Activated T-cell treated with anti-CD3 and anti-CD28 coated beads, Interleukin-2, amount 50 U/mL, for 4 hours (primary cell): ENCODE measurements at places on chromosomes 1 and 21. TPM values are rescaled to one million over a fixed set of nuclear protein-coding genes. Genes with fewer than 3 reads are reported as not detected.

MCOLN3 gene
- 0.19 TPM for total RNA-seq

RGSL1 gene
- not detected for total RNA-seq

- no peak for DNase-seq
Measured at GRCh38 chr1:206687915-206688442, 3.3 kb downstream of the MAPKAPK2 start.

- no peak for DNase-seq
Measured at GRCh38 chr1:119859647-119860046, 36.7 kb downstream of the ADAM30 start.

DNA sequence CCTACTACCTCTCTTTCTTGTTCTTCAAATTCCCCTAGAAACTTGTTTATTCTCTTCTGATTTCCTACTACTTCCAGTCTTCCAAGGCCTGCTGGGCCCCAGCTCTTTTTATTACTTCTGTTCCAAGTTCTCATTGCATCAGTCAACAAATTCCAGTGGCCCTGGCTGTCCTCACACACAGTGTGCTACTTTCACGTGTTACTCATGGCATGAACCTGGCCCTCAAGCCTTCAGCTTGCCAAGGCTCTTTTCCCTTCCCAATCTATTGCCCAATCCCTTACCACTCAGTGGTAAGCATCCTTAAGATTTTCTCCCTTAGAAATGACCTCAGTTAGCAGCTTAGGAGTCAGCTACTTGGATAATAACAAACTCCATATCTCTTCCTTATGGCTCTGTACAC is 613.5 kb downstream of the LMO4 start:
- no peak for DNase-seq

KPNA6 gene
- 82.6 TPM for total RNA-seq

CHIA gene
- total RNA-seq: not detected

DNA sequence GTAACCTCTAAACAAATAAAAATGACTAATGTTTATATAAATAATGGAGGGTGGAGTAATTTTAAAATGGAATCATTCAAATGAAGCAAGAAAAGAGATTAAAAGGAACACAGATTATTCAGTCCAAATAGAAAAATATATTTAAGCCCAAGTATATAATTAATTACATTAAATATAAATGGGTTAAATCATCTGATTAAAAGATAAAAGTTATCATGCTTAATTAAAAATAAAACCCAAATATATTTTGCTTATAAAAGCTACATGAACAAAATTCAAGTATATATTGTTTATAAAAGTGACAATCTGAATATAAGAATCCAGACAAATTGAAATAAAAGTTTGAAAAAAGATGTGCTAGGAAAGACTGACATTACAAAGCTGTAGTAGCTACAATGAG is 63.9 kb upstream of the ACTRT2 start:
- no peak for DNase-seq

DNA sequence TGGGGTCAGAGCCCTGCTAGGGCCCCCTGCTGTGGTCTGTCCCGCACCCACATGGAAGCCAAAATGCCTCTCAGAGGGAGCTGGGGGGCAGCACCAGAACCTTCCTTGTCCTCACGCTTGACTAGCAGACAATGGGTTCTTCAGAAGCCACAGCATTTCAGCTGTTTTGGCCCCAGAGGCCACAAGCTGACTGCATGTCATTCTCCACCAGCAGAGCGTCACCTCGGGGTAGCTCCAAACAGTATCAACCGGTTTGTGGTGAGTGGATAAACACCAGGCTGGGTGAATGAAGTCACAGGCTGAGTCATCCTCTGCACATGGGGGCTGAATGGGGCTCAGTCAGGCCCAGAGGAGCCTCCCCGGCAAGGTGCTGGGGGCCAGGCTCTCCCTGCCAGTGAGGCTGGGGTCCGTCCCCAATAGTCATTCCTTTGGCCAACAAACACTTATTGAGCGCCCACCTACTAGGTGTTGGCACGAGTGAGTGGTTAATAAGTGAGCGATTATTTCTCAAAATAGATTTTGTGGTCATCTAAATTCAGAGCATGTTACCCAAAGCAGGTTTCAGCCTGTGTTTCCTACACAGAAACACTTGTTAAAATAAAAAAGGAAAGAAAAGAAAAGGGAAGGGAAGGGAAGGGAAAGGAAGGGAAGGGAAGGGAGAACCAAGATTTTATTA is 9.1 kb downstream of the OLIG1 start:
- DNase-seq: peak; percentile 11

LPAR3 gene
- 0.18 TPM for total RNA-seq

DNA sequence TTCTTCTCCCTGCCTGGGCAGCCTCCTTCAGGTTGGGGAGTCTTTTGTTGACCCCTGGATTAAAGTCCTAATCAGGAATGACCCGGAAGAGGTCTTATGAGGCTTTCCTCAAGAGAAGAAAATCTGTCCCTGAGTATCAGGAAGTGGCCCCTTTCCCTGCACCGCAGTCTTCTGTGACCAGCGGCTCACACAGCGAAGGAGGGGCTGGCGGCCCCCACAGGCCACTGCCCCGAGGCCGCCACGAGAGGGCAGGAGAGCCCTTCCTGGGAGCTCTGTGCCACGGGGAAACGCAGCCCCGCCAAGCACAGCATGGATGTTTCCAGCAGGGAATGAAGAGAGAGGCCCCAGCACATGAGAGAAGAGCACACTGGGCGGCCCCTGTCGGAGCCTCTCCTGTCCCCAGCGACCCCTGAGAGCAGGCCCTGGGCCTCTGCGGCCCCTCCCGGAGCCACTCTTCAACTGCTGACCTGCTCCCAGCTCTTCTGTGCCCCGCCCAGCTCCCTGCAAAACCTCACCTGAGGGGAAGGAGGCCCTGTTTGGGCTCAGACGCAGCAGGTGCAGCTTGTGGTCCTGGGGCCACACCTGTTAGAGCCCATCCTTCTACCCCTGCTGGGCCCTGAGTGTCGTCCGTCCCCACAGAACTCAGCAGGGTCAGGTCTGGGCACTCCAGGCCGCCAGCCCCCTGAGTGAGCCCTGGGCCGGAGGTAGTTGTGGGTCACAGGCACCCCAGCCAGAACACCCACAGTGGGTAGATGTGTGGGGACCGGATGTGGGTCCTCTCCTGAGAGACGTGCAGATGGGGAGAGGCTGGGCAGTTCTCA is 4.9 kb upstream of the POFUT2 start:
- peak; percentile 68 for DNase-seq

ADORA3 gene
- not detected for total RNA-seq

MYBPH gene
- not detected for total RNA-seq

- no peak for DNase-seq
Measured at GRCh38 chr1:246906833-246907232, 24.9 kb downstream of the AHCTF1 start.

HSPA13 gene
- total RNA-seq: 41.0 TPM

- DNase-seq: no peak
Measured at GRCh38 chr1:53166912-53167311, 24.5 kb upstream of the SLC1A7 start.

GRCh38 chr1:182404781-182405180 is 4.3 kb upstream of the TEDDM1 start:
- no peak for DNase-seq

- DNase-seq: no peak
Measured at GRCh38 chr1:14142397-14143100, 442.6 kb downstream of the PRDM2 start.

- no peak for DNase-seq
Measured at GRCh38 chr21:37886726-37887299, 29.4 kb downstream of the KCNJ6 start.

GRCh38 chr1:164718821-164719220 is 159.8 kb downstream of the PBX1 start:
- DNase-seq: no peak

- DNase-seq: no peak
Measured at GRCh38 chr1:78779831-78780230, 130.2 kb downstream of the IFI44 start.

DNA sequence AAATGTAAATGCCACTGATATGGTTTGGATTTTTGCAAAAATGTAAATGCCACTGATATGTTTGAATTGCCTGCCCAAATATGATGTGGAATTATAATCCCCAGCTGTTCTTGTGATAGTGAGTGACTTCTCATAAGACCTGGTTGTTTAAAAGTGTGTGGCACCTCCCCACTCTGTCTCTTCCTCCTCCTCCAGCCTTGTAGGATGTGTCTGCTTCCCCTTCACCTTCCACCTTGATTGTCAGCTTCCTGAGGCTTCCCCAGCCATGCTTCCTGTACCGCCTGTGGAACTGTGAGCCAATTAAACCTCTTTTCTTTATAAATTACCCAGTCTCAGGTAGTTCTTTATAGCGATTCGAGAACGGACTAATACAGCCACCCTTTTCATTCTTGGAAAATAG is 1.3 kb upstream of the CCT8 start:
- no peak for DNase-seq
